ENCODE measurements at places on chromosomes 12 and 14.

- no peaks in the 10 kb centered on the region for H3K27me3 ChIP-seq
- DNase-seq, result no peak
- H3K36me3 ChIP-seq, result no peaks in the 10 kb centered on the region
- peak overlapping the region; percentile 82 for H3K27ac ChIP-seq
- no peak overlapping the region for H3K4me3 ChIP-seq
Measured at GRCh38 chr14:68590201-68590522, 202.7 kb downstream of the ZFP36L1 start.

DNA sequence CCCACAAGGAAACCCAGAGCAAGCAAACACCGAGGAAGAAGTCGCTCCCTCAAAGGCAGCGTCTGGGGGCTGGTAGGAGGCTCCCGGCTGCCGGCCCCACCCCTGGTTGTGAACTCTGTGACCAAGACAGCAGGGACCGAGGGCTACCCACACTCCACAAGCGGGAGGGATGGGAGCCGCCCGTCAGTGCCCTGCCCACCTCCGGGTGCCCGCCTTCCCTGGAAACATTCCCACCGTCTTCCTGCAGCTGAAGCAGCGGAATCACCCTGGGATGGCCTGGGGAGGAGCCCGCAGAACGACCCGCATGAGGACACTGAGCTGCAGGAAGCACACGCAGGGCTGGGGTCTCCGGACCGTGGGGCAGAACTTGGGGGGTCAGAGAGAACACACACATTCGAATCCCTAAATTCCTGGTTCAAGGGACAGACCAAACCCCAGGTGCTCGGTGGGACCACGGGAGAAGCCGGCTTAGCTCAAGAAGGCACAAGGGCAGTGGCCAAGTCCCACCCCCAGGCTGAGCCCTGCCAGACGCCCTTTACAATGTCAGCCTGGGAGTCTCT, 33.5 kb upstream of the C14orf180 start:
- peaks cover 76% of the 10 kb centered on the region for H3K27me3 ChIP-seq
- no peak overlapping the region for H3K4me3 ChIP-seq
- H3K36me3 ChIP-seq, result no peaks in the 10 kb centered on the region
- no peaks in the 10 kb centered on the region for H3K4me1 ChIP-seq

- no peaks in the 10 kb centered on the region for H3K36me3 ChIP-seq
- no peaks in the 10 kb centered on the region for H3K27me3 ChIP-seq
- DNase-seq, result no peak
- H3K4me1 ChIP-seq, result no peaks in the 10 kb centered on the region
Measured at GRCh38 chr14:56331592-56332216, 213.5 kb downstream of the PELI2 start.

- peak; percentile 54 for DNase-seq
- peak within 1 kb of the TSS; percentile 94 for H3K27ac ChIP-seq
- H3K4me1 ChIP-seq, result no peaks in the 10 kb centered on the region
- peak within 1 kb of the TSS; percentile 84 for H3K4me3 ChIP-seq
- no peaks in the 10 kb centered on the region for H3K27me3 ChIP-seq
Measured at GRCh38 chr12:47079468-47079980, at the start of the genes AMIGO2 and PCED1B. Gene AMIGO2 (minus strand): TSS chr12:47079959. CDS start chr12:47079002, 957 bp downstream. Gene PCED1B (plus strand): TSS chr12:47079621. CDS start chr12:47235064, 155,443 bp downstream.

GRCh38 chr14:51014625-51015024, 70.3 kb upstream of the PYGL start:
- no peak overlapping the region for H3K27ac ChIP-seq
- no peak overlapping the region for H3K4me3 ChIP-seq
- no peaks in the 10 kb centered on the region for H3K36me3 ChIP-seq
- no peak for DNase-seq
- no peaks in the 10 kb centered on the region for H3K4me1 ChIP-seq

GRCh38 chr14:61476105-61476753, 154.8 kb downstream of the PRKCH start:
- no peaks in the 10 kb centered on the region for H3K27me3 ChIP-seq
- no peaks in the 10 kb centered on the region for H3K36me3 ChIP-seq
- no peak overlapping the region for H3K4me3 ChIP-seq
- no peaks in the 10 kb centered on the region for H3K4me1 ChIP-seq
- DNase-seq, result no peak
